Dermis microvascular lymphatic vessel endothelial cell (primary cell): ENCODE measurements at places on chromosomes 3 and 15.

DNA sequence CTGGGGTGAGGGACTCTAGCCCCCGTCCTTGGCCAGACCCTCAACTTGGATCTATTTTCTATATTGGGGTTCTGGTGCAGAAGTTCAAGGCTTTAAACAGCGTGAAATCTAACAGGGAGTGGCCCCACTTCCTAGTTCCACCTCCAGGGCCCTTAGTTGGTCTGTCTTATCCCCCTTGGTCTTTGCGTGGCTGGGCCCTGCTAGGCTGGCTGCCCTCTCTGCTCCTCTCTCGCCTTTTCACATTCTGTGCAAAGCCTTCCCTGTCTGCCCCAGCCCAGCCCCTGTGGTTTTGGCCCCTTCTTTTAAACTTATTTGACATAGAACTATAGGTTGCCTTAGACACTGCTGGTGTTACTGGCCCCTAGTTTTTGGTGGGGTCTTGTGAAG, 5.6 kb downstream of the PPCDC start:
- no peak for DNase-seq

- no peak for DNase-seq
Measured at GRCh38 chr3:38268522-38268921, 2.9 kb downstream of the SLC22A13 start.

- no peak for DNase-seq
Measured at GRCh38 chr3:58215317-58216025, 4.7 kb upstream of the DNASE1L3 start.

DNA sequence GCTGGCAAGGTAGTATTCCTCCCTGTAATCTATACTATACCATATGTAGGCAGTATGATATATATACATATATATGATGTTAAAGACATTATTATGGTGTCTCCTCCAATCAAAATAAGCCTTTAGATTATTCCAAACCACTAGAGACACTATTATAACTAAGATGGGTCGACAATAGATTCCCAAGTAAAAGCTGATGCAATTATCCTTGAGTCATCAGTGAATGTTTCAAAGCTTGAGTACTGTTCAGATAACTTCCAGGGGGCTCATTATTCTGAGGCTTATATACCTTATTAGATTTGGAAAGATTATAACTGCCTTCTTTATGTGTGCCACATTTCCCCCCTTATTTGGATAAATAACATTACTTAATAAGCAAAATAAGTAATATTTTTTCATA, 11.9 kb upstream of the C3orf38 start:
- DNase-seq = no peak

- DNase-seq = peak; percentile 90
Measured at GRCh38 chr3:71128961-71129360, 454.6 kb downstream of the FOXP1 start.

DNA sequence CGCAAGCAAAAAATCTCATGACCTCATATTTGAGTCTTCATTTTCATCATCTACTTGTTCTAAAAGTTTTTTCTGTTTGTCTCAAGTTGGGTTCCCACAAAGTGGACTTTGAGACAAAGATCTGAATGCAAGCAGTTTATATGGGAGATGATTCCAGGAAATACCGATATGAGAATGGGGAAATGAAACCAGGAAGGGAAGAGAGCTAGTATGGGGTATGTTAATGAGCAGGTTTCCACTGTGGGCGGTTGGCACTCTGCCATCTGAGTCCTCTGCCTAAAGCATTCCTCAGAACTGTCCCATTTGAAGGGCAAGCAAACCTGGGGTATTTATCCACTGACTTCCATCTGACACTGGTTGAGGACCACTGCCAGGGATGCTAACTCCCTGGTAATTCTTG, 8.8 kb downstream of the ADPRH start:
- DNase-seq = peak; percentile 63

- peak; percentile 27 for DNase-seq
Measured at GRCh38 chr3:16665282-16665741, 60.1 kb upstream of the DAZL start.

DNA sequence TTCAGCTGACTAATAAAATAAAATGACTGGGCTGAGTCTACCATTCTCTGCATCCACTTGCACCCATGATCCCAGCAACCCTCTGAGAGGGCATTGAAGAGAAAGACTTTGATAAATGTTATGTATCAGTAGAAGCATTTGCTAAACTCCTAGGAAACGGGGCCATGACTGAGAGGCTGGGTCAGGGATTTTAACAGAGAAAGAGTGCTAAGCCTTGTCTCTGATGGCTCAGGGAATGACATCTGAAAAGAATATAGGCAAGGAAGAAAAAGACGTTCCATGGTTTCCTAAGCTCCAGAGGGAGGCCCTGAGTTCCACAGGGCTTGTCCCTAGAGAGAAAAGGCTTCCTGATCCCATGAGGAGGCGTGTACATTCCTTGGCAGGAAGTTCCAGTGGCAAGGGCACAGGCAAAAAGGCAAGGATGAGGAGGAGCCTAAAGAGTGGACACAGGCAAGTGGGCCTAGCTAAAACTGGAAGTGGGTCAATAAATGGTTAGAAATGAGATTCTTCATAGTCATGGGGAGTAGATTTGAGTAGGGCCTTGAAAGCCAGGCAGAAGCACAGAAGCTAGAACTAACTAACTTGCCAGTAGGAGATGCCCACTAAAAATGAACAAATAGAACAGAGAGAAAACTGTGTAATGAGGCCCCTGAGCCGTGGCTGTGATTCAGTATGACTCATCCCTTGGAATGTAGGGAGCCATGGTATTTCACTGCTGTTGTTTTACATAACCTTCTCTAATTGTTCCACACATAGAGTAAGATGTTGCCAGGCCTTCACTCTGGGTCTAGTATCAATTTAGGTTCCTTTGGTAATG, 44.9 kb upstream of the MANF start:
- DNase-seq = peak; percentile 58

GRCh38 chr15:41215708-41216107, 14.8 kb downstream of the EXD1 start:
- DNase-seq = no peak

DNA sequence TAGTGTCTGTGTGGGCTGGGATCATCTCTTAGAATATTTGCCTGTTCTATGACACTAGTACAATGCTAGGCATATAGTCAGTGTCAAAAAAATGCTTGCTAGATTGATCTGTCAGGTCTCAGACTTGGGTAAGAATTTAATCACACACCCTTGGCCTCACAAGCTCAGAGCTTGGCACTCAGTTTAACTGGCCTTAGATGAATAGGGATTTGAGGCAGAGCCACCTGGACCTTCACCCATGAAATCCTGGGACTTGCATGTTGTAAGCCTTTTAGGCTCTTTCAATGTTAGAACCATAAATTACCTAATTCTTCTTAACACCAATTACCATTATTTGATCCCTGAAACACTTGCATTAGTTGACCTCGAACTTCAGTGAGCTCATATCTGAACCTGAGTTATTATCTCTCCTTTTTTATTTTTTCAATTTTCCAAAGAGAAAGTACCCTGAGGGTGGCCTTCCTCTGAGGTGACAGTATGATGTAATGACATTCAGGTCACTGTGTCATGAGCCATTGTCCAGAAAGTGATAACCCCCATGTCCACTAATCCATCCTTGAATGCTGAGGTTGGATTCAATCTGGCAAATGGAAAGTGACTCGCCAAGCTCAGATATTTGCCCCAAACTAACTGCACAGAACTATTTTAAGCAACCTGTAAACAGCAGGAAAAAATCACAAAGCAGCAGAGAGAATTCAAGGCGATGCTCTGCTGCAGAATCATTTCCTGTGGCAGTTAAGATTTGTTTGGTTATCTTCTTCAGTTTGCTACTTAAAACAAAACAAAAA, 615.2 kb upstream of the NR2F2 start:
- DNase-seq = peak; percentile 8

GRCh38 chr3:53713626-53714025, 132.6 kb downstream of the CHDH start:
- DNase-seq = no peak
